NCI-H1694 (cell line): ENCODE measurements at places on chromosomes 6 and 20.

- no peak for DNase-seq
These were observed 3.6 kb downstream of the DOP1A start for GRCh38 chr6:83071023-83071422.

DNA sequence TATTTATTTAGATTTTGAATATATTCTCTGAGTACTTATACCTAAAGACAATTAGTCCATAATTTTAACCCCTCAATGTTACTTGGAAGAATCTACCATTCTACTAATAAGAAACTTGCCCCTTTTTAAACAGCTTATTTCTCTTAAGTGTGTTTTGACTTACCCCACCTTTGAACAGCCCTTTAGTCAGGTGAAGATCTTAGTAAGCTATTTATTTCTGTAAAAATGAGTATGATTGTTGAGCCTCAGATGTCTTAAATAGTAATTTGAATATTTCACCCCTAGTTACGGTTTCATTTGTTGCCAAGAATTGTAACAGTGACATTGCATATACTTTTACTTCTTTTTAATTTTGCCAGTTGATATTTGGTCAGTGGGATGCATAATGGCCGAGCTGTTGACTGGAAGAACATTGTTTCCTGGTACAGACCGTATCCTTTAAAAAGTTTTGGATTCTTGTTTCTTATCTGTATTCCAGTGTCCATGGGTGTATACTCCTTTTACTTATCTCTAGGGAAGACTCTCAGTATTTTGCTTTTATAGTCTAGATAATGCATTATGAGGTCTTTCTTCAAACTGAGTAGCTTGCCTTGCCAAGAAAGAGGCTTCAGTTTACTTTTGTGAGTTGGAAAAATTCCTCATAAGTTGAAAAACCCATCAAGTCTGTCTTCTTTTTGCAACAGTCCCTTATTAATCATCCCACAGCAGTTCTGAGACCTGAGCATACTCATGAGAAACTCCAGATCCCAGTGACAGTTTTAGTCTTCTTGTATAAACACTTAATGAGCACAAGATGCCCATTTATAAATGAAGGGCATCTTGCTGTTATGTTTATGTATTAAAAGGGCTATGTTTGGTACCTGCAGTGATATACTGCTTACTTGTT lies 48.8 kb downstream of the MAPK14 start:
- DNase-seq = no peak

- no peak for DNase-seq
These were observed 95.0 kb upstream of the MLN start for GRCh38 chr6:33898771-33899170.

DNA sequence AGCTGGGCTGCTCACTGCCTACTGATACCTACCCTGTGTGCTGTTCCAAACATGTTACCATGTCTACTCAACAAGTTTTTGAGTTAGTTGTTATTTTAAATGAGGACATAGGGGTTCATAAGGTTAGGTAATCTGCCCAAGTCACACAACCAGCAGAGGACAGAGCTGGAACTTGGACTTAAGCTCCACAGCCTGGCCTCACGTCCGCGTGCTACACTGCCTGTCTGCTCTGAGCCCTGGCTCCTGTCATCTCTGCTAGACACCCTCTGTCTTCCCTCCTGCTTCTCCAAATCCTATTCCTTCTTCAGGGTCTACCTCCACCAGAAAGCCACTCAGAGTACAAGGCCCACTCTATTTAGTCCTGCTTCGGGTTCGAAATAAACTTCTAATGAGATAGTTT lies 18.2 kb downstream of the ANKRD66 start:
- DNase-seq = no peak
